ENCODE measurements at places on chromosomes 6 and 20. TPM values are rescaled to one million over a fixed set of nuclear protein-coding genes. Genes with fewer than 3 reads are reported as not detected.

DNA sequence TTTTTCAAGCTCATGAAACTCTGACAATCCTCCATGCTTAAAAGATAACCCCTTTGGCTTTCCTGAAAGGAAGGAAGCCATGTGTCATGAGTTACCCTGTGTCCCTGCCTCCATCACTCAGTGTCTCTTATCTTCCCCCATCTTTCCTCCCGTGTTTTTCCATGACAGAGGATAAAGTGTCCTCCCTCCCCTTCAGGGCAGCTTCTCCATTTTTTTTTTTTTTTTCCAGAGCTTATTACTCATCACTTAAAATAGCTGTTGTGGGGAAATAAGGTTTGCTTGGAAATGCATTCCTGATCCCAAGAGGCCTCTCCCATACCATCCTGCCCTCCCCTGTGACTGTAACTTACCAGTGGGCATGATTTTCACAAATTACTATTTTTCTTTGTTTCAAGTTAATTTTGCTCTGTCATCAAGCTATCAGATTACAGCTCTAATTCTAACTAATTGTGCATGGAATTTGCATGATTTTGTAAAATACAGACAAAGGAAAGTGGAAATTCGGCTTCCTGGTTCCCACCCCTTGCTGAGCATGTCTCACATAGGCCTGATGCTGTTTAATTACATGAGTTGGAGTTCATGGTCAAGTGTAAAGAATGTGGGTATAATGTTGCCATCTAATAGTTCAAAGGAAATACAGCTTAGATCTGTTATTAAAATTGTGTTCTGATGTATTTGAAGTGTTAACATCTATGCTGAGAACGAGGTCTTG lies 614.5 kb upstream of the FLRT3 start:
- no peak for DNase-seq

- no peak for DNase-seq
Measured at GRCh38 chr20:46740214-46740609, 30.8 kb downstream of the SLC2A10 start.

DNA sequence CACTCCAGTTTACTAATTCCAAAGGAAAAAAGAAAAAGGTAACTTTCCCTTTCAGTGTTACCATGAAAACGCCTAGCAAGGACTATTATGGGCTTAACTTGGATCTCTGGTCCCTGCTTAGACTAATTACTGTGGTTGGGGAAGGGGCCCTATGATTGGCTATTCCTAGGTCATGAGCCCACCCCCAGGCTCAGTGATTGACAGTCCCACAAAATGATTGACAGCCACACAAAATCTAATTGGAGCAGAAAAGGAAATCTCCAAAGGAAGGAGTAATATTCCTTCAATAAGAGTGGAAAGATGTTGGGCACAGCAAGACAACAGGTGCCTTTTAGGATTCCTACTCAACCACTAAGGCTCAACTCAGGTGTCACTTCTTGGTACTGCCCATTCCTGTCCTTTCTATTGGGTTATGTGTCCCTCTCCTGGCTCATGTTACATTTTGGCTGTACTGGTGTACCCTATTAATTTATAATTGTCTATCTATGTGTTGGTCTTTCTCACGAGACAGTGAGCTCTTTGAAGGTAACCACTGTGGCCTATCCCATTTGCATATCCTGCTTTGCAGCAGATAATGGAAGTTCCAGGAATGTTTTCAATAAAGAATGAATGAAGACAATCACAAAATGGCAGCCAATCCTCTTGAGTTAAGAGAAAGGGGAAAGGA lies 5.5 kb upstream of the UTRN start:
- DNase-seq: no peak

GRCh38 chr20:47071646-47072185 lies 177.1 kb downstream of the EYA2 start:
- no peak for DNase-seq

DNA sequence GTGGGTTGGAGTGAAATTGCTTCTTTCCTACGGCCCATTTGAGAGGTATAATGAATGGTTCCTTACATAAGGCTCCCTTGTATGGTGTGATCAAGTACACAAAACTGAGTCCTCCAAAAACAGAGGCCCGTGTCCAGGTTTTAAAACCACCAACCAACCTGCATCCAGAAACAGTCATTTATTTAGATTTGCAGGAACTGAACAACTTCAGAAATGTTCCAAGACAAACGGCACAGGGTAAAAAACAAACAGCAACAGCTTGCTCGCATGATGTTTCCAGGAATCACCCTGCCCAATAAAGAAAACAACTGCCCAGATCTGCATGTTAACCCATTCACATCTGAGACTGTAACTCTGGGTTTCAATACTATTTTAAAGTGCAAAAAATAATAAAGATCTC lies 40.2 kb upstream of the TRAM2 start:
- no peak for DNase-seq

DNA sequence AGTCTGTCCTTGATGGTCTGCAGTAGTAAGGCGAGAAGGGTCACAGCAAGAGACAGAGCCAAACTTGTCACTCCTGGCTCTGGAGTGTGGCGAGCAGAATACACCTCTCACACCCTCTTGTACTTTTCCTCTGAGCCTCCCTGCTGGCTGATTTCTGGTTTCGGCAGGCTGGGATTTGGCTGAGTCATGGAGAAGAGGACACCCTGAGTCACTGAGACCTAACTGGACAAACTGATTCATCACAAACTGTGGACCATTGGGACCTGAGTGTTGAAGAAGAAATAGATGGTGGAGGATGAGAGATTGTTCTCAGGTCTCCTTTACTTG lies 101.7 kb downstream of the F13A1 start:
- DNase-seq: no peak

- no peak for DNase-seq
Measured at GRCh38 chr6:7859591-7859990, 51.0 kb downstream of the TXNDC5 start.

DNA sequence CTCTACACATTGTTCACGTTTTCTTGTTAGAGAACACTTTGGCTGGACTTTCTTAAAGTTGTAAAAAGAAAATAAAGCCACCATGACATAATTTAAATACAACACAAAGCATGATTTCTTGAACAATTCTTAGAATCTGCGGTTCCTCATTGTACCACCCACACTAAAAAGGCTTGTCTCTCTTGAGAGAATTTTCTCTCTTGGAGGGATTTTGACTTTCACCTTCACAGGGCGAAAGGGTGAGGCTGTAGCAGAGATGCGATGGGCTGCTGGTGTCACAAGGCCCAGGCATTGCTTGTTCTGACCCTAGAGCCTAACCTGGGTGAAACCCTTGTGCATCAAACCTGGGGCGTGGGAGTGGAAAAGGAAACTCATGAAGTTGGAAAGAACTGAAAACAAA lies 122.7 kb upstream of the RIPOR2 start:
- DNase-seq: no peak

DNA sequence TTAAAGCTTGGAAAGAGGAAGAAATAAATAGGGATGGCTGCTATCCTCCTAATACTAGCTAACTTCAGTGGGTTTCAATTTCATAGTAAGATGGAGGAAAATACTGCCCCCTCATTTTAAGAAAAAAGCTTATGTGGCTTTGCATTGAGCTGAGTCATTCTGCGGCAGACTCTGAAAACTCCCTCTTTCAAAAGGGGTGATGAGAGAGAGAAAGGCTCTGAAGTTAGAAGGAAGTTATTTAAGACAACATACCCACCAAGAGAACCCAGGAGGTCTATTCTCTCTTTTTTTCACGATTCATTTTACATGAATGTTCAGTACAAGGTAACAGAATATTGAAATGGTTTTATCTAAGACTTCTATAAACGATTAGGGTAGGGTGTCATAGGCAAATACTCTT lies 4.5 kb downstream of the PRDM13 start:
- no peak for DNase-seq

DNA sequence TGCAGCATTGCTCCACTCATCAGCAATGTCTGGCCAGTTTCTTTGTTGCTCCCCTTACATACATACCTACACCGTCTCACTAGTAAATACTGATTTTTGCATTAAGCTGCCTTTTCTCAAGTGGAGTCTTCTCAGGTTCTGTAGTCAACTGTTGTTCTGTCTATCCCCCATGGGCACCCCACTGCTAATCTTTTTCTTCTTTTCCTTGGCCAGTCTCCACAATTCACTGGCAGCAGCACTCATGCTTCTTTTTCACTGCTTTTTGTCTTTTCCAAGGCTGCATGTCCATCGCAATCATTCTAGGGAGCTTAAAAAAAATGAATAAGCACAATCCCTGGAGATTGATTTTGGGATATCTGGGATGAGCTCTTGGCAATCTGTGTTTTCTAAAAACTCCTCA lies 10.3 kb upstream of the ERVFRD-1 start:
- DNase-seq: no peak

DNA sequence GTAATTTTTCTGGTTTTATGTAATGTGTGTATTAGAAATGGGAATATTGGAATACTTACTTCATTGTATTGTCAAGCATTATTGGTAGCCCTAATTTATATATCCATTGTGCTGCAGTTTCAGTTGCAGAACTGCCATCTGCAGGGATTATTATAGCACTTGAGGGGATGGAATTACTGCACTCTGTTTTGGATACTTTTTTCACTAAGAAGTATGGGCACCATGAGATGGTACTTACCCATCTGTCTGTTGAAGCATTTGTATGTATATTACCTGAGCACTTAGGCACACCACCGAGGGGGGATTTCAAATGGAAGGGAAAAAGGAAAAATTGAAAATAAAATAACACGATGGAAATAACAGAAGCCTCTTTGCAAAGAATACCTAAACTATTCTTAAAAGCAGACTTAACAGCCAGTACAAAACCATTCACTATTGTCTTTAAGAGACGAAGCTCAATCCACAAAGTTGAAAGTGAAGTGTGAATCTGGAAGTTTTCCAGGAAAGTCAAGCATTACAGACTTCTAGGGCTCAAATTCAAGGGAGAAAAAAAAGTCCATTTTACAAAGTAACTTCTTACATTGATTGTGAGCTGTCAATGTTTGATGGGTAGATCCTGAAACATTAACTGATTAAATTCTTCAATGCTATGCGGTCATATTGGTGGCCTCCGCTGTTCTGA lies 318.7 kb downstream of the SOX4 start:
- DNase-seq: no peak

GRCh38 chr6:49826743-49827406 lies 39.5 kb downstream of the CRISP1 start:
- no peak for DNase-seq

DNA sequence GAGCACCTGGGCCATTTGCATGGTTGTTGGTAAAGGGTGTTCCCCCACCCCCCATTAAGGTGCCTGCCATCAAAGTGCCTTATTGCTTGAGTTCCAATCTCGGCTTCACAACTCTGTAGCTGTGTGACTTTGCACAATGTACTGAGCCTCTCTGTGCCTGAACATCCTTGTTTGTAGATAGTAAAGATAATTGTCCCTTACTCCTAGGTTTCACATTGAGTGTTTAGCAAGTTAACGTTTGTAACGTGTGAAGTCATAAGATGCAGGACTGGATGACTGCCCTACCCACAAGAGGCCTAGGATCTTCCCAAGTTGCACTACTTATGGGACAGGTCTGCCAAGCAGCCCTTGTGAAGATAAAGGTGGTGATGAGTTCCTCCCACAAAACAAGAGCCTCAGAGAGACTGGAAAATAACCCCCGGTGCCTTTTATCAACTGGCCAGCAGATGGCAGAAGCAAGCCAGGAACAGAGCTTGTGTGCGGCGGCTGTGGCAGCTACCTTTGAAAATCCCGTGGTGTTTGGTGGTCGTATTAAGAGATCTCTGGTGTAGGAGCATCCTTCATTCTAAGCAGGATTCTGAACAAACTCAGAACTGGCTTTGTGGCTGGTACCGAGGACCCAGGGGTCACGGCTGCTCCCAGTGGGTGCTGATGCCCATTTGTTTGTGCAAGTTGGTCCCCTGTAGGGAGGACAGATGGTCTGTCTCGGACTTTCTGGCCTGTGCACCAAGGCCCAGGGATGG lies 99.1 kb downstream of the CDH26 start:
- peak; percentile 46 for DNase-seq

DNA sequence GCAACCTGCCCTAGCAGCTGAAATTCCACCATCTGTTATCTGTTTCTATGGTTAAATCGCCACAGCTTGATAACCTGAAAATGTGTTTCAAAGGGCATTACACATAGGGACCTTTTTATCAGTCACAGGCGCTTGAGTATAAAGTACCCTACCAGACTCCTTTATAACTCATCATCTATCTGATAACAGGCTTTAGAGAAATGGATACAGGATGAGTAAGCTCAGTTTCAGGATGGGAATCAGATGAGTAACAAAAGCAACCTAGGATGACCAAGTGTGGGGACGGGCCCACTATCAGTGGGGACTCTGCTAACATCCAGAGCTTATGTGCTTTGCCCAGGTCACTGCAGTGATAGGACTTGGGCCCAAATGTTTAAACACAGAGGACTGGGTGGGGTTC lies 75.6 kb downstream of the PRND start:
- no peak for DNase-seq

DNA sequence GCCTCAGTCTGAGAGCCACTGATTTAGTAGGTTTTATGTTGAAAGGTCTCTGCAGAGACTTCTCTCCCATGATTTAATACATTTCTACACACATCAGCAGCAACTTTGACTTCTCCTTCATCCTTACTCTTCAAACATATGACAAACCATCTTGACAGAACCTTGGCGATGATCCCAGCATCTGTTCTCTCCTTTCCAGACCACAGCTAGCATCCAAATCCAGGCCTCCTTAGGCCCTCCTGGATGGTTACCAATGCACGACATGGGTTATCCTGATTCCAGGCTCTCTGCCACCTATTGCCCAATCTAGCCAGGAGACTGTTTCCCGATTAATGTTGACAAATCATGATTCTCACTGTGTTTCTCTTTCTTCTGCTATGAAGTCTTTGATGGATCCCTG lies 16.8 kb downstream of the LAMA4 start:
- DNase-seq: no peak

- DNase-seq: no peak
Measured at GRCh38 chr6:5529015-5529414, 267.7 kb downstream of the FARS2 start.

- DNase-seq: no peak
Measured at GRCh38 chr20:56060486-56060885, 55.2 kb upstream of the CBLN4 start.

DNA sequence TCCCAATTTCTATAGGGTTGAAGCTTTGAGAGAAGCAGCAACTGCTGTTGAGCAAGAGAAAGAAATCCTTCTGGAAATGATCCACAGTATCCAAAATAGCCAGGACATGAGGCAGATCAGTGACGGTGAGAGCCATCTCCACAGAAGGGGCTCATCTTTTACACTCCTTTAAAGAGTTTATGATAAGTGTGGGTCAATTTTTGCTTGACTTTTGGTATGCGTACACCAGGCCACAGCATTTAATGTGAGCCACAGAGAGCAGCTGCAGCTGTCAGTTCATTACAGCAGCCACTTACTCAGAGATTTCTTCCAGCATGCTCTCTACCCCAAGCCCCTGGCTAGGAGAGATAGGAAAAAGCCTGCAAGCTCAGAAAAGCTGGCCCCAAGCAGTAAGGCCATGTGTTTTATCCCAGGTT lies 9.9 kb downstream of the BAG2 start:
- DNase-seq: no peak

The CEP85L gene
- 12.5 TPM for polyA plus RNA-seq

The OR2J2 gene
- not detected for polyA plus RNA-seq

The RGL2 gene
- polyA plus RNA-seq: 133 TPM

The CCM2L gene
- polyA plus RNA-seq: 6.3 TPM

The CALHM4 gene
- polyA plus RNA-seq: 0.85 TPM

The PRR18 gene
- polyA plus RNA-seq: 0.19 TPM

The FHL5 gene
- 0.08 TPM for polyA plus RNA-seq

The ZC2HC1B gene
- not detected for polyA plus RNA-seq

The CTAGE9 gene
- not detected for polyA plus RNA-seq

The LY6G6F gene
- 0.30 TPM for polyA plus RNA-seq

The LGSN gene
- polyA plus RNA-seq: 0.08 TPM

Measured in left renal pelvis (tissue), 4 donors.